Ovary (tissue), 10 donors: ENCODE measurements at places on chromosomes 1 and 21. TPM values are rescaled to one million over a fixed set of nuclear protein-coding genes. Genes with fewer than 3 reads are reported as not detected.

- no peak for DNase-seq
Observed at GRCh38 chr1:182580736-182581135, 8.3 kb downstream of the RNASEL start.

GRCh38 chr1:184739070-184739469 is 15.6 kb downstream of the EDEM3 start:
- DNase-seq = no peak

- DNase-seq = no peak
Observed at GRCh38 chr1:167546935-167547334, 6.6 kb downstream of the CREG1 start.

C1orf87 gene
- total RNA-seq = 0.84 TPM

- no peak for DNase-seq
Observed at GRCh38 chr21:32712043-32712442, 15.8 kb downstream of the SYNJ1 start.

- no peak for DNase-seq
Observed at GRCh38 chr1:210830034-210831028, 303.6 kb downstream of the KCNH1 start.

ORC1 gene
- total RNA-seq = 0.25 TPM

DNA sequence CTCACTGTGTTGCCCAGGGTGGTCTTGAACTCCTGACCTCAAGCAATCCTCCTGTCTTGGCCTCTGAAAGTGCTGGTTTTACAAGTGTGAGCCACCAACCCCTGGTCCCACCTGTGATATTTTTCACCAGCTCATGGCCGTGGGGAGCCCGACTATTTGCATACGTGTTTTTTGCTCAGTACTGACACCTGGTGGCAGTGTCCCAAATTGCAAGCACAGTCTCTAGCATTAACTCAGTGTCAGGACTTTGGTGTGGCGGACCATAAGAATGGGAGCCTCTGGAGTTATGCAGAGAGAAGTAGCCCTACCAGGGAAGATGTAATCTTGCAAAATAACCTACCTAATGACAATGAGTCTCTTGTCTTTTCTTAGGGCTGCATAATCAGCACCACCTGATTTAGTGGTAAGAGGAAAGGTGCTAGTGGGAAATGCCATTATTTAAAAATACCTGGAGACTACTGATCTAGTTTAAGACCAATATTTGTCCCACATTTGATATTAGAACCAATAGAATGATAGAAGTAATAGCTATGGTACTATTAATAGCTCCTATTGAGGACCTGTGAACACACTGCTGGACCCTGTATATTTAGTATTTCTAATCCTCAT is 305.4 kb downstream of the DISC1 start:
- DNase-seq = no peak

DNA sequence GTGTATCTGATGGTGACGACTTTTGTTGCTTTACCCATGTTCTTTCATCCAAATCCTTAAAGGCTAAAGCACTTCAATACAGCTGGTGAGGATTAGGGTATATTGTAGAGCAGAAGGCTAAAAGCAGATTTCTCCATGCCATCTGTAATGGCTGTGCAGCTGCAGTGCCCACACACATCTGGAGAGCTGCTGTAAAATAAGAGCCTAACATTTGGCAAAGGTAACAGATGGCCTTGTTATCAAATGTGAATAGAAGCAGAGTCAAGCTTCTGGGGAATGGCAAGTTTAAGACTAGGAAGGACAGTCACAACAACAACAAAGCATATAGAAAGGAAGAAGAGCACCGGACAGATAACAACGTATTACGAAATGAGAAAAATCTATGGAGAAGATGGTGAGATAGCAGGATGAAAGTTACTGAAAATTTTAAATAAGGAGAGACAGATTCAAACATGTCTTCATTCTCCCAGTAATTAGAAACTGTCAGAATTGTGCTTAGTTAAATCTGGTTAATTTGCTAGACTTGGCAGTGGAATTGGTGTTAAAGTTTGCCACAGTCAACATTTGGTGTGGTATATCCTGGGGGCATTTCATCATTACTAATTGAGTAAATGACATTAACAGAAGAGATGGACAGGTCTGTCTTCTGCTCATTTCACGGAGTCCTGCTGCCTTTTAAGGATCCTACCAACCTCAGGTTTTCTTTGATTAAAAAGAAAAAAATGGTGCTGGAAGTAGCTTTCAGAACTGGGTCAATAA is 1093.2 kb downstream of the ADGRL2 start:
- DNase-seq = no peak

MYOG gene
- not detected for total RNA-seq

DNA sequence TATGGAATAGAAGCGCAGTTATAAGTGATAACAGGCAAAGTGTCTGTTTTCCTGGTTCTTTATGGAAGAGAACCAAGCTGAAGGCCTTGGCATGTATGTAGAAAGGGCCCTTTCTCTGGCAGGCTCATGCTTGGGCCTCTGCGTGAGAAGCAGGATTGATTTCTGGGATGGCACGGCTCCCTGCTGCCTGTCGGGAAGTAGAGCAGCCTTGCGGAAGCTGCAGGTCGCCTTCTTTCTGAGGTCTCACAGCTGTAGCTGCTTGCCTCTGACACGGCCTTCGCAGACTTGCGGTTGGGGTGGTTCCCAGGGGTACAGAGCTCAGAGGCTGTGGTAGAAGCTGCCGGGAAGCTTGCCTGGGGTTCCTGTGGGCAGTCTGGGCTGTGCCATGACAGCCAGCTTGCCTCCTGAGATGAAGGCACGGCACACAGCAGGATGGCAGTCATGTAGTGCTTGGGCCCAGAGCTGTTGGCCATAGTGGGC is 39.4 kb downstream of the TRAPPC10 start:
- peak; percentile 73 for DNase-seq

DNA sequence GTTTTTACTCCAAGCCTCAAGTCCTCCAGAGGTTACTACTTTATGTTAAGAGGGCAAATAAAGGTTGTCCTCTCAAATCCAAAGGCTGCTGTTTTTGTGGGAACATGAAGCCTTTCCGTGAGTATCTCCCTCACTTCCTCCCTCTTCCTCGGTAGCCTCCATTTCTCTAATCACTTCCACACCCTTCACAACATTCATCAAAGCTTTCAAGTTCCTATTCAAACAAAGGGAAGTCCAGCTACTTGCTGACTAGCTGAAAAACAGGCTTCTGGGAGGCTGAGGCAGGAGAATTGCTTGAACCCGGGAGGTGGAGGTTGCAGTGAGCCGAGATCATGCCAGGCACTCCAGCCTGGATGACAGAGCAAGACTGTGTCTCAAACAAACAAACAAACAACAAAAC is 6.6 kb upstream of the CD48 start:
- DNase-seq = no peak

SNIP1 gene
- 16.3 TPM for total RNA-seq

PFKFB2 gene
- total RNA-seq = 10.4 TPM

DNA sequence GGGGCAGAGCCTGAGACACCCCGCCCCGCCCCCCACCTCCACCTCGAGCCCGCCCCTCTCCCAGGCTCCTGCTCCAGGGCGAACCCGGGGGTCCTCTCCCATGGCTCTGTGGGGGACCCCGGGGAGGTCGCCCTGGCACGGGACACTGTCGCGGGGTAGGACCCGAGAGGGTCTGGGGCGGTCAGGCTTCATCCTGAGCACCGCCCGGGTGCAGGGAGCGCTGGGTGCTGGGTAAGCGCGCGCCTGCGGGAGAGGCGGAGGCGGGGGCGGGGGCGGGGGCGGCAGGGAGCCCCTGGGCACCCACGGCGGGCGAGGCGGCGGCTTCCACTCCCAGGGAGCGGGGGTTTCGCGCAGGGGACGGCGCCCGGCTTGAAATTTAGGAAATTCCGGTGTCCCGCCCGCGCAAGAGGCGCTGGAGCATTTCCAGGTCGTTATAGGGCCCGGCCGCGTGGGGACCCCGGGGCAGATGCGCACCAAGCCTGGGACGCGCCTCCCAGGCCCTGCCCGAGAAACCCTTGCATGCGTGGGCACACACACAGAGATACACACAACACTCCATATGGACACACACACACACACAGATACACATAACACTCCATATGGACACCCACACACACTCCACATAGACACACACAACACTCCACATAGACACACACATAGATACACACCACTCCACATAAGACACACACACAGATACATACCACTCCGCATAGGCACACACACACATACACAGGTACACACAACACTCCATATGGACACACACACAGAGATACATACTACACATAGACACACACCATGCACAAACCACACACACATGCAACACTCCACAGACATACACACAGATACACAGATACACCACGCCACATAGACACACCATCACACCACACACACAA is 48.7 kb upstream of the SLC19A1 start:
- peak; percentile 37 for DNase-seq

DNA sequence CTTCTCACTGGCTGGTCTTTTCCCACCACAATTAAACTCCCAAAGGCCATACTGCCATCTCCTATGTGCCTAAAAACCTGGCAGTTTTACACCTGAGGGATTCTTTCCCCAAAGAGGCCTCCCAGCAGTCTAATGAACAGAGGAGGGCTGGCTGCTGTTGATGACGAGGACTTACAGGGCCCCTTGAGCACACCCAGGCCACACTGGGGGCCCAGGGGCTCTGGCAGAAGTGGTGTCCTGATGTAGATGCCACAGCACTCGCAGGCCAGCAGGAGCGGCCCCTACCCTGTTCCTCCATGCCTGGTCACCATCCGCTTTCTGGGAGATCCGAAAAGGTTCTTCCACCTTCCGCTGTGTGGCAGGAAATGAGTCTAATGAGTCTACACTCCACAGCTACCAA is 24.2 kb downstream of the POFUT2 start:
- DNase-seq = no peak

DNA sequence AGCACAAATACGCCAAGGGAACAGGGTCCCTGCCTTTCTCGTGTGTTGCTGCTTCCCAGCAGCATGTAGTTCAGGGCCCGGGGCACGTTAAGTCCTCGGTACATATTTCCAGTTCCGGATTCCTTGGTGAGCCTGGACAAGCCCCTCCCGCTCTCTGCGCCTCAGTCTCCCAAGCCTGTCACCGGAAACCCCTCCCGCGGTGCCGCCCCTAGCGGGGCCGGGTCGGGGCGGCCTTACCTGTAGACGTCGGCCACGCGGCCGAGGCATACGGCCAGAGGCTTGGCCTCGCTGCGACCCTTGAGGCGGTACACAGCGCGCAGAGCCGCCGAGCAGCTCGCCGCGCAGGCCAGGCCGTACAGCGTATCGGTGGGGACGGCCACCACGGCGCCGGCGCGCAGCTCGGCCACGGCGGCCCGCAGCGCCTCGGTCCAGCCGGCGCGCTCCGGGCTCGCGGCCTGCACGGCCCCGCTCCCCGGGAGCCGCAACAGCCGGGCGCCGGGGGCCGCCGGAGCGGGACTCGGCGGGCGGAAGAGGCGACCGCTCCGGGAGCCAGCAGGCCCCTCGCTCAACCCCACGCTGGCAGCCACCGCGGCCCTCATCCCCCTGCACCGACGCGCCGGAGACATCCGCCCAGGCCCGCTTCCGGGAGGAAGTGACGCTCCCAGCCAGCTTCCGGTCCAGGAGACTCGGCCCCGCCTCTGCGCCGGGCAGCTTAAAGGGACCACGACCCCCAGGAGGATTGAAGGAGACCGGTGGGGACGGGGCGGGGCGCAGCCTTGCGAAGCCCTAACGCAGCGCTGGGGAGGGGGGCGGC is at the start of the genes C1orf122 and YRDC:
TSS of gene C1orf122 (plus strand) at position 236 of the 814 bp plus-strand sequence. CDS start 615 bp downstream, outside the sequence.
TSS of gene YRDC (minus strand) at position 654 of the 814 bp plus-strand sequence. CDS start at position 626, 28 bp downstream.
- DNase-seq = peak; percentile 93

GRCh38 chr21:45430521-45431501 is 25.8 kb downstream of the COL18A1 start:
- DNase-seq = no peak

TNFSF4 gene
- 0.99 TPM for total RNA-seq

DNA sequence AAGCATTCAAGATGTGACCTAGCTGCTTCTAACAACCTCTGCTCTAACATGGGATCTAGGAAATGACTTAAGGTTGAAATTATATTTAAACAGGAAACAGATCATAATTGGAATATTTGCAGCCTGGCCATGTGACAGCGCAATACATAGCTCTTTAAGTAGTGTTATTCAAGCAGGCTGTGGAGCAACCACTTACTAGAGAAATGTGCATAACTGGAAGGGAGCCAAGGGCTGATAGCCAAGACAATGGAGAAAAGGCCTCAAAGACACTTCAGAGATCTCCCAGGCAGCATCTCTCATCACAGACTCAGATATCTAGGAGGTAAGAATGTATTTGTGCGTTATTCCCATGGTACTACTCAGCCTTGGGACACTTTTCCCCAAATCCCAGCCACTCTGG is 823.0 kb upstream of the PRMT6 start:
- DNase-seq = no peak

- DNase-seq = no peak
Observed at GRCh38 chr1:22056936-22057335, 4.4 kb downstream of the CDC42 start.

WDR64 gene
- 0.41 TPM for total RNA-seq

ACKR1 gene
- total RNA-seq = 14.2 TPM

DNA sequence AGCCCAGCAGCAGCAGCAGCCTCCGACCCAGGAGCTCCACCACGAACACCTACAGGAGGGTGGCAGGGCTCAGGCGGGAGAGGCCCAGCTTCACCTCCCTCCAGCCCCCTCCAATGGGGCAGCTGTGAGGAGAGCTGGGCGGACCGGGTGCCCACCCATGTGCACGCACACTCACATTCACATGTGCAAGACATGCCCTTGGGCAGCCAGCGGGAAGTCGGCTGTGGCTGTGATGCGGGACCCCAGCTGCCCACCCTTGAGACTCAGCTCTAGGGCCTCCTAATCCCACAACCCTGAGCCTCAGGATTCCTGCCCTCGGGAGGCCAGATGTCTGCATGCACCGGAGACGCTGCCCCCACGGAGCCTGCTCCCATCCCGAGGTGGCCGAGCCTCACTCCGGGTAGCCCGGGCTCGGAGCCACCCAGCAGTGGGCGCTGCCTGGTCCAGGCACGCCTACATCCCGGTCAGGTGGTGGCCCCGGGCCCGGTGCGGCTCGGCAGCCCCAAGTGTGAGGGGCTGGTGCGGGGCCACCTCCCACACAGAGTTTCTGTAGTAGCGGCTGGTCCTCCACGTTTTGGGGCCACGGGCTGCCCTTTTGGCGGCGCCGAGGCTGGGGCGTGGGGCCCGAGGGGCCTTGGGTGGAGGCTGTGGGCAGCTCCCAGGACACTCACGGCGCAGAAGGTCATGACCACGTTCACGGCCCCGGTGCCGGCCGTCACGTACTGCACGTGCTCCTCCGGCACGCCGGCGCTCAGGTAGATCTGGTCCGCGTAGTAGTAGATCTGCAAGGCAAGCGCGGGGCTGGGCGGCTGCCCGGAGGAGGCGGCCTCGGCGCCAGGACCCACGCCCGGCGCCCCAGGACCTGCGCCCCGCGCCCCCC is 12.9 kb upstream of the SLC2A7 start:
- DNase-seq = no peak

DNA sequence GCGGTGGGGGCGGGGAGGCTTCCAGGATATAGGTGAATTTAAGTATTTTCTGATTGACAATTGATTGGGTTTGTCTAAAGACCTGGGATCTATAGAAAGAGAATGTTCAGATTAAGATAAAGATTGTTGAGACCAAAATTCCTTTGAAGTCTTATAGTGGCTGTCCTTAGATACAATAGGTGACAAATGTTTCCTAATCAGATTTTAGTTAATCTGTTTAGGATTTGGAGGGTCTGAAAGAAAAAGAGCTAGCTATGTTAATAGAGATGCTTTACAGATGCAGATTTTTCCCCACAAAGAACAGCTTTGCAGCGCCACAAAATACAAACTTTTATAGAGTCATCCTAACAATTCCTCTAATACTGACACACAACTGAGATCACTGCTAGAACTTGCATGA is 14.6 kb upstream of the EPRS1 start:
- DNase-seq = no peak
